Epithelial cell of proximal tubule (primary cell): ENCODE measurements at places on chromosomes 11 and 22. TPM values are rescaled to one million over a fixed set of nuclear protein-coding genes. Genes with fewer than 3 reads are reported as not detected.

- DNase-seq = no peak
These were observed 57.0 kb downstream of the SOX6 start for GRCh38 chr11:16299390-16299789.

- no peak for DNase-seq
These were observed 696.7 kb upstream of the CCDC90B start for GRCh38 chr11:83982825-83983224.

GRCh38 chr22:25193548-25193947 is 6.1 kb upstream of the CRYBB3 start:
- no peak for DNase-seq

GRCh38 chr22:19522190-19522880 is 1.9 kb downstream of the CLDN5 start:
- no peak for DNase-seq

DNA sequence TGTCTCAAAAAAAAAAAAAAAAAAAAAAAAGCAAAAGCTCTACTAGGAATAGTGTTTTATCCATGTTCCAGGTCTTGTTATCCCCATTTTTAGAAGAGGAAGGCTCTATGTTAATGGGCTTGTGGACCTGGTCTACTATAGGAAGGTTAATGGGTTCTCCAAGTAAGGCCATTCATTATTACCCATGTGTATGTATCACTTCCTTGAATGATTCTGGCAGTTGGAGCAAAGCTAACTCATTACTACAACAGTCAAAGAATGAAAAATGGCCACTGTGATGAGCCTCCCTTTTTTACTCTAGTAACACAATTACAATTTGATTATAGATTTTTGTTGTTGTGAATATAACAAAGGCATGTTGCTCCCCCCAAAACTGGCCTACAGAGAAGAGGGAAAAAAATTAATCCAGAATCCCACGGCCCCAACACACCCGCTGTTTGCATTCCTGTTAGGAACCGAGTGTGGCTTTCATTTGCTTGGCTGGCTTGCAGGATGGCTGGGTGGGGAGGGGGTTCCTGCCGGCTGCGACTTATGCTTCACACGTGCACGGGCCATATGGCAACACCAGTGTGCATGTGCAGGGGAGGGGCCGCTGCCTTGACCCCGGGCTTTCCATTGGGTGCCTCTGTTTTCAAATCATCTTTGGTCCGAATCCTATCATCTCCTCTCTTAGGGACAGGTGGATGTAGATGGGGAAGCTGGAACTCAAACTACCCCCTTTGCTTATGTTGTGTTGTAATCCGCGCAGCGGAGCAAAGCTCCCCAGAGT is 148.8 kb downstream of the HIPK3 start:
- DNase-seq = no peak

DNA sequence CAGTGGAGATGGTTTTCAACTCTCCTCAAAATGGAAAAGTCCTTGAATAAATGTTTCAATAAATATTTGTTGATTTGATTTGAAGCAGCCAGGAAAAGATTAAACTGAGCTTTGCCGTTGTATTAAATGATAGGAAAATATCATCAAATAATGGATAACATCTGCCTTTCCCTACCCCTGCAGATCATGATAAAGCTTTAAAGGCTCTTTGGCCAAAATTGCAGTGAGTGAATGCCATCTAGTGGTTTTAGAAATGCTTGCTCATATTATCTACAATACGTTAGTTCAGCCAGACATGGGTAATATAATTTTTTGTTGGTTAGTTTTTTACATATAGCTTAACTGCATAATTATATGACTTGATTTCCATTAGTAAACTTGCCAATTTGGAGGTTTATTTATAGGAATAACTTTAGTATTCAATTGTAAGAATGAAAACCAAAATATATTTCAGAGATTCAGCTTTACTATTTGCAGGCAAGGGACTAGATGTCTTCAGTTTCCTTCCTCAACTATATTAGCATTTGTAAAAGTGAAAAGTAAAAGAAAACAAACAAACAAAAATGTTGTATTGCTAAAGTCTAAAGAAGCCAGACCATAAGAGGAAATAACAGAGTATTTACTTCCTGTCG is 159.2 kb downstream of the MSANTD4 start:
- DNase-seq = no peak

Gene OR51B2
- total RNA-seq = not detected in 2 replicates

Gene MRPL21
- 80.1 and 107 TPM in 2 replicates for total RNA-seq

Gene SPCS2
- total RNA-seq = 40.1 and 42.8 TPM in 2 replicates

Gene FAM181B
- 0.06 and 0.14 TPM in 2 replicates for total RNA-seq

Gene ROM1
- 1.2 and 1.4 TPM in 2 replicates for total RNA-seq
